ENCODE measurements at places on chromosomes 2 and 18.

GRCh38 chr2:217517402-217517801, 485.4 kb downstream of the TNS1 start:
- no peak for DNase-seq

- no peak for DNase-seq
These were observed 38.2 kb upstream of the CYP1B1 start for GRCh38 chr2:38113981-38114708.

DNA sequence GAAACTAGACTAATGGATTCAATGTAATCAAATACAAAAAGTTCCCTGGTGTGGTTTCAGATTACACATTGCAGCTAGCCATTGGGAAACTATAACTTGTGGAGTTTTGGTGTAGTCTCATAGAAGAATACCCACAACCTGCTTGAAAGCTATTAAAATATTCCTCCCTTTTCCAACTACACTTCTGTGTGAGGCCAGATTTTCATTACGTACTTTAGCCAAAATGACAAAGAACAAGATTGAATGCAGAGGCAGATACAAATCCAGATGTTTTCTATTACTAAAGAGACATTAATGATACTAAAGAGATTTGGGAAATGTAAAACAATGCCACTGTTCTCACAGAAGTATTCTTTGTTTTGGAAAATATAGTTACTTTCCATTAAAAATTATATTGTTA, 128.7 kb upstream of the SLC35G4 start:
- DNase-seq, result no peak

DNA sequence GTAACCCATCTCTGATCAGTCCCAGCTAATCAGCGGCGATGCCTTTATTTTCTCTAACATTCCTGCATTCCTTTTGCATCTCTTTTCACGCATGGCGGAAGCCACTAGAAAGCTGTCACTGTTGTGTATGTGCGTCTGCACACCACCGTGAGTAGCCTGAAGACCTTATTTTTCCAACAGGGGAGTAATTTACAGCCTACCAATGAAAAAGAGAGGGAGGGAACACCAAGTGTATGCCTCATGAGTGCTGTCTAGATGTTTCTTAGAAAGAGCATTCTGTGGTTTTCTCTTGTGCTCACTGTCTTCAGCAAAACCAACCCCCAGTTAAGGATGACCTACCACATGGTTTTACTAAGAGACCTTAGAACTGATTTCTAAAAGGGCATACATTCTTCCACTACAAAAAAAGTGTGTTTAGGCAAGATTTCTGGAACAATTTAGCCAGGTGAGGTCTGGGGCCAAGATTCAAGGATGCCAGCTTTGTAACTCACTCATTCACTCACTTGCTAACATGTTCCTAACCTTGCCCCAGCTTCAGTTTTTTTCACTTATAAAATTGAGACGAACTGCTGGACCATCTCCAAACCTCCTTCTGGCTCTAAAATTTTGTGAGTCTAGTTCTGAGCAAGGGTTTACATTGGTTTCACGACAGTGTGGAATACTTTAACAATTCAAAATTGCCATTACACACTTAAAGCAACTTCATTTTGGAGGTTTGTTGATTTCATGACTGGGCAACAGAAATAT, 51.4 kb downstream of the BCL2 start:
- no peak for DNase-seq

- DNase-seq, result peak; percentile 2
These were observed 155.0 kb downstream of the ARHGAP15 start for GRCh38 chr2:143284087-143284675.

DNA sequence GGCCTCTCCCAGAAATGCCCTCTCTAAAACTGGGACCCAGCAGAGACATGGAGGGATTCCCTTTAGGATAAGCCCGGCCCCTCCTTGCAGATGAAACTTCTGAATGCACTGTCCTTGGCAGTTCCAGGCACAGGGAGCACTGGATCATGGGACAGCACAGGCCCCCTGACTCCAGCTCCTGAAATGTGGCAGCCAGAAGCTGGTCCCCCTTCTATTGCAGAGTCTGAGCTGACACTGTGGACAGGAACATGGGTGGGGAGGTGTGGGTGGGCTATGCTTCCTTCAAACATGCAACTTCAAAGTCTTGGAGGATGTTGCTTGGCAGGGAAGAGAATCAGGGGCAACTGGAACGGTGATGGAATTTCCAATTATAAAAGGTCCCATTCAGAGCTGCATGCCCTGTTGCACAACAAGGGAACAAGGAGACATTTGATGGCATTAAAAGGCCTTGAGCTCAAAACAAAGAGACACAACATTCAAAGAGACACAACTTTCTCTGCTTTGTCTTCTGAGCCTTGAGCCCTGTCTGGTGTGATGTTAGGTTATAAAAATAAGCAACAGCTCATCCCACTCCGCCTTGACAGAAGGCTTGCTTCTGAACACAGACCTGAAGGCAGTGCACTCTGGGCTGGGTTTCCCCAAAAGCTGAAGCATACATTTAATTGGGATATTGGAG, 239.0 kb downstream of the OSR1 start:
- DNase-seq, result no peak

DNA sequence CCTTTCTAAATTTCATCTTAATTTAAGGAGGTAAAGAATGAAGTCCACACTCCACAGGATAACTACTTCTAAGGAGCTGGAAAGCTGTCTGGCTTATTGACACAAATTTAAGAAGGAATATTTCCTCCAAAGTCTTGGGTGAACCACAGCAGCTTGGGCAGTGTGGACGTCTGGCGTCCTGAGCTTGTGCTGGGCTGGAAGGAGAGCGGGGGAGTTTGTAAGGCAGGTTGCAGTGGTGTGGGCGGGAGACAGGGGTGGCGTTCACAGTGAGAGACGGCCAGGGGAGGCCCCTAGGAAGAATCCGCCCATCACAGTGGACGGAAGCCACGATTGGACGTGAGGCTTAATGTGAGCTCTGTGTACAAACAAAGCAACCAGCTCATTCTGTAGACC, 25.7 kb downstream of the ADI1 start:
- DNase-seq, result no peak

DNA sequence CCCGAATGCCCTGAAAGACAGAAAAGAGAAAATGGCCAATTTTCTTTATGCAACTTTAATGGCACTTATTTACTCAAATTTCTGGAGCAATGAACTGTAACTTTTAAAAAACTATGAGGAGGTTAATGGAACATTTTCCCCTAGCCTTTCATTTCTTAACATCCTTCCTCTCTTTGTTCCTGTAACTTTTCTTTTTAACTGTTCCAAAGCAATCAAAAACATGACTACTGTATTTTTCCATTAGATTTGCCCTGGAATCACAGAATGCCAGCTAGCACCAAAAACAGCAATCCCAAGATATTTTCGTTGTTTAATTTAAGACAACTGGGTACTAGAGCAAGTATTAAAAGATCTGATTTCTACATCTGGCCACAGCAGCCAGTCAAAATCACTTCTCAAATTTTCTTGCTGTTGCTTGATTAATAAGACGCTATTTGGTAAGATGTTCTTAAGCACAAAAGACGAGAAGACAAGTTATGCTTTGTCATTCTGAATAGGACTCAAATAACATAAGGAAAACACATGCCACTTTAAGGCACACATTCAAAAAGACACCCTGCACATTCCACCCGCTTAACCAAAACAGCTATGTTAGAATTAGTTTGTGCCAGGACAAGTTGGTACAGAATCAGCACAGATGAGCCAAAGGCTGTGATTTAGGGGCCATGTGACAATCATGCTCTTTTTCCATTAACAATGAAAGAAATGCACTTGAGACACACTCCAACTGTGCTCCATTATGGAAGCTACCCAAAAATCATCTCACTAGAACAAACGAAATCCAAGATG, 3.6 kb downstream of the STARD7 start:
- no peak for DNase-seq

DNA sequence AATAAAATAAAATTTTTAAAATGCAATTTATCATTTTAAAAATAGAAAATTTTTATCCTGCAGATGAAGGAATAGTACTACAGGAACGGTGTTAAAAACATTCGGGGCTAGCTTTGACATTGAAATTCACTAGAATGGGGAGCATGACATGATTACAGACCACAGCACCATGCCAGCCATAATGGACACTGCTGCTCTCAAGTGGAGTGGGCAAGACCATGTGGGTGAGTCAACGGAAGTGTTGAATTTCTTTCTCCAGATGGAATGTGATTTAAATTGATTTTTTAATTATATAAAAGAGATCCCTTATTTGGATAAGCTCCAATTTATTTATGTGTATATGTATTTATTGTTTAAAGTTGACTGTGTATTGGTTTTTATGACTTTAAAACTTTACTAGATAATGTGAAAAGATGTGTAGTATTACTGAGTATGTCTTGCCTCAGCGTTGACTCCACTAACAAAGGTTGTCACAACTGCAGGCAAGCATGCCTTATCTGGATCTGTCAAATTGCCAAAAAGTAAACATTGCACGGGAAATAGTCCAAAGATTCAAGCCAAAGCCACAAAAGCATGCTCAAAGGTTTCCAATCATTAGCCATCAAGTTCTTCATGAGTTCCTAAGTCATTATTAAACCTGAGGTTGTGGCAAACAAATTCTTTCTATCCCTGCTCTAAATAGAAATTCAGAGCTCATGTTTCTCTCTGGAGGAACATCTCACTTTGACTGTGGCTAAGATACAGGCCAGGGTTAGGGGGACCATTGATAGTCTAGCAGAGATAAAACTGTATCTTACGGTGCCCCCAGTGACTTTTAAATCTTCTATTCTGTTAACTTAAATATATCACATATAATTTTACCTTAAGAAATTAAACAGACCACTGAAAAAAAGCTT, 536.9 kb downstream of the TMX3 start:
- peak; percentile 15 for DNase-seq

Data from NCI-H146 (cell line).